ENCODE measurements at places on chromosomes 2 and 18.

- DNase-seq, result no peak
These were observed 109.4 kb downstream of the EPB41L3 start for GRCh38 chr18:5434425-5434824.

DNA sequence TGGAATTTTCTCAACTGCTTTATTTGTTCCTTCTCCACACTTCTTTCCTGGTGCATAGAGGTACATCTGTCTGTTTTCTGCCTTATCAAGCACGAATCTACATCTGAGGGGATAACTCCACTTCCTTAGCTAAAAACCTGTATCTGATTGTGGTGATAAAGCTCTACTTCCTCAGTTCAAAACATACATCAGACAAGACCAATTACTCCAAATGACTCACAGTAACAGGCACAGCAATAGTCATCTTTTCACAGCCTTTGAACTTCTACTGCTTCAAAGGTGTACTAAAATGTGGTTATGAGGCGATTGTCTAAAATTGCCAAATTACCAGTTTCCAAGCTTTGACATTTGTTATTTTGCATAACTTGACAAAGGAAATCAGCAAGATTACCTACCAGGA is 803.6 kb upstream of the ZEB2 start:
- no peak for DNase-seq

GRCh38 chr2:54207666-54208195 is 48.3 kb downstream of the TSPYL6 start:
- DNase-seq, result no peak

- no peak for DNase-seq
These were observed 650 bp downstream of the CCBE1 start for GRCh38 chr18:59696311-59697235.

DNA sequence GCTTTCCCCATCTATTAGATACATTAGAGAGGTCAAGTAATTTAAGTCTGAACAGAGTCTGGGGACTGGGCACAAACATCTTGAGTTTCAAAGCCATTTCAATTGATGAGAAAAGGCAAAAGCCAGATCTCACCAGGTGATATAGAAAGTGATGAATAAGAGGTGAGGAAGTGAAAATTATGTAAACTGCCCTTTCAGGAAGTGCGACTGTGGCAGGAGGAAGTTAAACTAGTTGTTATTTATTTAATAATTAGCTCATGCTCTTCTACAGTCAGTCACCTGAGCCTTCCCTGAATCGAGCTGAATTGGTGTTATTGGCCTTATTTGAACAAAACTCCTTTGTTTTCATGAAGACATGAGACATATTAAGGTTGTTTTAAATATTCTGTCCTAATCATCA is 115.1 kb downstream of the CDH20 start:
- DNase-seq, result no peak

DNA sequence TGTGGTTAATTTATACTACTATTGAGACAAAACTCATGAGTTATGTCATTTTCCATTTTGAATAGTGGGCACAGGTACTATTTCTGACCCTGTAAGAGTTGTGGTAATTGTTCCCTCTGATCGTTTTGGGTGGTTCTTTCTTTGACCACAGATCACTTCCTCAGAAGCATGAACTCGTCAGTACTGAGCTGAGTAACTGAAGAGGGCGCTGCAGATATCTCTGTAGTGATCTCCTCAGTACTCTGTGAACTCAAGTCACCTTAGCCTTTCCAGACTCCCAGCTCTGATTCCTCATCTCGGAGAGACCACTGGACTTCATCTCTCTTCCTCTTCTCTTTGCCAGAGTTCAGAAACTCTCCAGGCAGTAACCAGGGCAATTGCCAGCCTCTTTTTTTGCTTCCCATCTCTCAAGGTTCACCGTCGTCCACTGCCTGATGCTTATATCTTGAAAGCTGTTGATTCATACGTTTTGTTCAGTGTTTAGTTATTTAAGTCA is 9.4 kb upstream of the IL1RL1 start:
- DNase-seq, result no peak

- DNase-seq, result no peak
These were observed 109.0 kb upstream of the SLC35G4 start for GRCh38 chr18:11500153-11501122.

GRCh38 chr2:63465633-63466032 is 122.6 kb downstream of the WDPCP start:
- no peak for DNase-seq

GRCh38 chr2:217027414-217027813 is 167.6 kb upstream of the TNP1 start:
- DNase-seq, result no peak

DNA sequence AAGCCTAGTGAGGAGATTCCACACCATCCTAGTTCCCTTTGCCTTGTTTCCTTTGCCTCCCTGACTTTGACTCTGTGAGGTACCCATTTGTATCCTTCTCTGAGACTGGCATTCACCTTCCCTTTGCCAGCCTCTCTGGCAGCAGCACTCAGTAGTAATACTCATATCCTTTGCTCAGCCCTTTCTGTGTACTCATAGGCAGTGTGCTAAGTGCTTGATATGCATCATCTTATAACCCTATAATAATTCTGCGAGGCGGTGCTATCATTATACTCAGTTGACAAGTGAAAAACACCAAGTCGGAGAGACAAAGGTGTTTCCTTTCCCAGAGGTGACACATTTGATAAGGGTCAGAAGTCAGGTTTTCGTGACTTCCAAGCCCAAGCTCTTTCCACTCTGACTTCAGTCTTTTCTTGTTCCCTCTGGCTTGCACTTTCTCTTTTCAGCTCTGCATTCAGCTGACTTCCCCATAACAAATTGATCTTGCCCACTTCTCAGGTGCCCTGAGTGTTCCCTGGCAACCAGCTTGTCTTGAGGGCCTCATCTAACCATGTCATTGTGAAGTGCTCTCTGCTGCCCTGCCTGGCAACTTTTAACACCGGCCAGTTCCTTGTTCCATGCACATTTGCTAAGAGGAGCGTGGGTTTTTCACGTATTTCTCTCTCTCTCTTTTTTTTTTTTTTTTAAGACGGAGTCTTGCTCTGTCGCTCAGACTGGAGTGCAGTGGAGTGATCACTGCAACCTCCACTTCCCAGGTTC is 94.5 kb upstream of the UPP2 start:
- peak; percentile 15 for DNase-seq

DNA sequence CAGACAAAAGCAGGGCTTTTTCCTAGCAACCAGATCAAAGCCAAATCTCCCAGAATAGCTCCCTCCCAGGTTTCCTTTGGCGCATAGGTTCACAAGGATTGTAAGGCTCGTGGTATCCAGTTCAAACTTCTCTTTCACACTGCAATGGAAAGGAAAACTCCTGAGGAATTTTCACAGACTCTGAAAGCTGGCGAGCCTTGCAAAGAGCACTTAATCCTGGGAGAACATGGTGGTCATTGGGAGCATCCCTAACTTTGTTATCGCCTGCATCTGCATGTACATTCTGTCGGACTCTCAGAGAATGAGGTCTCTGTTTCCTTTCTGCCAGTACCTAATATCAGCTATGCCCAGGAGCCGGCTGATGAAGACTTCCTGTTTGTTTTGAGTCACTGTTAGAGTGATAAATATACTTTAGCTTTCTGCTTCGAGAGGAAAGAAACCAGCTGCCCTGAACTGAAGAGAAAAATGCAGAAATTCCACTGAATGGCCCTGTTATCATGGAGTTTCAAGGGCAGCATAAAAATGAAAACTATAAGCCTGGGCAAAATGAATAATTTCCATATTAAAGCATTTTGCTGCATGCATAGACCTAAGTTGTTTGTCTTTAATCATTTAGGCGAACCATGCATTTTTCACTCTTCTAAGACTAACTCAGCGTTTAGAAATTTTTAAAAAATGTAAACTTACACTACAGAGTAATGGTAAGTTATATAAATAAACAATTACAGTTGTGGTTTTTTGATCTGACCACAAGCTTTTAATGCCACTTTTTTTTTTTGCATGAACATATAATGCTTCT is 76.4 kb upstream of the ZEB2 start:
- DNase-seq, result no peak

- DNase-seq, result no peak
These were observed 80.4 kb upstream of the RNU4ATAC start for GRCh38 chr2:121450301-121450700.

DNA sequence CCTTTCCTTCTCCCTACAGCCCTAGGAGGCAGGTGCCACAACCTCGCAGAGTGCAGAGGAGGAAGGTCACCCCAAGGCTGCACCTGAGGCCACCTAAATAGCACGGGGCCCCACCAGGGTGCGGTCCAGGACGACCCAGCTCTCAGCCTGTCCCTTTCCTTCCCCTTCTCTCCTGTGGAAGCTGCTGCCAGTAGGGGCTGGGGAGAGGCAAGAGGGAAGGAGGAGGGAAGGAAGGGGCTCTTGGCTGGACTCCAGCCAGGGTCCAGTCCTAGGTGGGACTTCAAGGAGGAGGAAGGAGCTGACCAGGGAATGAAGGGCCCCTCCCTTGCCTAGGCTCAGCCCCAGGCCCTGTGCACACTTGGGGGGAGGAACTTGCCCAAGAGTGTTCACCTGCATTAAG is 11.1 kb downstream of the CRACDL start:
- DNase-seq, result no peak

- no peak for DNase-seq
These were observed 25.6 kb downstream of the HADHB start for GRCh38 chr2:26270373-26270772.

- no peak for DNase-seq
These were observed 62.6 kb downstream of the EMX1 start for GRCh38 chr2:72979896-72980295.

DNA sequence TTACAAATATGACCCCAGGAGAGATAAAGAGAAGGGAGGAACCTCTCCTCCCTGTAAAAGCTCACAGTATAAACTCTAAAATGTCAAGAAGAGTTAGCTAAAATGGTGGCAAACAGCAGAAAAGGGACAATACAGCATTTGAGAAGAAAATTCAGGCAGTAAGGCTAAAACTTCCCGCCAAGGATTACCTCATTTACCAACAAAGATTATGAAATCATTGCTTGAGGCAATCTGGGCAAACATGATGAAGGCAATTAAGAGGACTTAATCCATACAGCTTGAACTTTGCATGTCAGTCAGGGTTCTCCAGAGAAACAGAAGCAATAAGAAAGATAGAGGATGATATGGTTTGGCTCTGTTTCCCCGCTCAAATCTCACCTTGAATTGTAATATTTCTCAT is 81.4 kb downstream of the CMPK2 start:
- no peak for DNase-seq

GRCh38 chr2:120376101-120376500 is 30.2 kb downstream of the INHBB start:
- DNase-seq, result no peak

DNA sequence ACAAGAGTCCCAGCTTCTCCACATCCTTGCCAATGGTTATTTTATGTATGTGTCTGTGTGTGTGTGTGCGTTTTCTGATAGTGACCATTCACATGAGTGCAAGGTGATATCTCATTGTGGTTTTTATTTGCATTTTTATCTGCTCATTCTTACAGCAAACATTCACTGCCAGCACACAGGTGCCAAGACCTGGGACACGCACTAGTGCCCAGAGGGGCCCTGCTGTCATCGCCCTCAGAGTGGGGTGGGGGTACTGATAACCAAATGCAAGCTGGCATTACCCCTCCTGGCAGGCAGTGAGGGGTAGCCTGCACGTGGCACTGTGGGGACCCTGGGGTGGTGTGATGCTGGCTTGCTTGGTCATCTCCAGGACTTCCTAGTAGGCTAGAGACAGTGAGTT is 285.4 kb downstream of the LPIN1 start:
- no peak for DNase-seq

- DNase-seq, result no peak
These were observed 129.3 kb upstream of the EPAS1 start for GRCh38 chr2:46167924-46168323.

GRCh38 chr2:47026748-47027534 is 111.3 kb upstream of the MCFD2 start:
- no peak for DNase-seq

Measured in NCI-H187 (cell line).